ENCODE measurements at places on chromosomes 2 and 18.

GRCh38 chr18:55054021-55054990, 95.0 kb upstream of the CCDC68 start:
- DNase-seq = no peak

DNA sequence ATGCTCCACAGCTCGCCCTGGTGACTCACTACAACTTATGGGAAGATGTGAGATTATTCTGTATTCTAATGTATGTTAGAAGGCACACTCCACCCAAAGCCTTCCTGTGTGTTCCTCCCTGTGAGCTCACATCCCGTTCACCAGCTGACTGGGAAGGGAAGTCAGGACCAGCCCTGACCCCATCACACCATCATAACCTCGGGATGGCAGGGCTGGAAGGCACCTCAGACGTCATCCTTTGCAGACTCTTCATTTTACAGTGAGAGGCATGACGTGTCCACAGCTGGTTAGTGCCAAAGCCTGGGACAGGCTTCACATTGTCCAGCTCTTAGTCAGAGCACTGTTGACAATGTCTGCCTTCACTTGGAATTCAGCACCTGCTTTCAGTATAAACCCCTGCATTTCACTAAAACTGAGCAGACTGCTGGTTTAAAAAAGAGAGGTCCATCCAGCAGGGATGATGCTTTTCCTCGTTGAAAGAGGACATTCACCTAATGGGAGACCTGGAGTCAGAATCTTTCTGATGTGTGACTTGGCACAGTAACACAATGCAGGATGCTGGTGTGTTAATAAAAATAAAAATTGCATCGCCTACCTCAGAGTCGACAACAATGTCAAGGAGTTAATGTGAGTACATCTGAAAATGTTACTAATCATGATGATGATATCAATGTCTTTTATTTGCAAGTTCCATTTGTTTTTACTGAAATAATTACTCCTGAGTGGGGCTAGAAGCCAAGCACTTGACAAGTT, 418.0 kb upstream of the TNP1 start:
- peak; percentile 90 for DNase-seq

DNA sequence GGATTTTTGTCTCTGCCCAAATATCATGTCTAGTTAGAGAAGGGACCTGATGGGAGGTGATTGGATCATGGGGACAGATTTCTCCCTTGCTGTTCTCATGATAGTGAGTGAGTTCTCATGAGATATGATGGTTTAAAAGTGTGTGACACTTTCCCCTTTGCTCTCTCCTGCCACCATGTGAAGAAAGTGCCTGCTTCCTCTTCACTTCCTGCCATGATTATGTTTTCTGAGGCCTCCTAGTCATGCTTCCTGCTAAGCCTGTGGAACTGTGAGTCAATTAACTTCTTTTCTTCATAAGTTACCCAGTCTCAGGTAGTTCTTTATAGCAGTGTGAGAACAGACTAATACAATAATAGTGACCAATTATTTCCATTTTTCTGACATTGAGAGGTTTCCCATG, 167.3 kb upstream of the CYRIA start:
- DNase-seq = no peak

- no peak for DNase-seq
Measured at GRCh38 chr18:55345103-55345950, 242.7 kb downstream of the TCF4 start.

DNA sequence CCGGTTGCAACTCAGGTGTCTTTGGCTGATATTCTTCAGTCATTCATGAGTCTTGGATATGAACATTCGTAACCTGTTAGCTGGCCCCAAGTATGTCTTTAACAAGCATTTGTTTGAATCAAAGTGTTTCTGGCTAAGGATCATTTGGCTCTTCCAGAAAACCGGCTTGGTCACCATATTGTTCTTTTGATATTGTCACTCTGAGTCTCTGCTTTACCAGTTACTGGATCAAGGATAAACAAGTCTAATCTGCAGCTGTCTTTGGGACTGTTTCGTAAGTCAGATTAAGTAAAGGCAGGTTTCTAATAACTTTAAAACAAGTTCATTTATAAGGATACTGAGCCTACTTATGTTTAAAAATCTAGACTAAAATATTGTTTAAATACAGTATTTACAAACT, 49.1 kb downstream of the KDM3A start:
- no peak for DNase-seq
